Suppressor macrophage treated with lipopolysaccharide for 1 hour (primary cell): ENCODE measurements at places on chromosomes 12 and 14.

- DNase-seq, result no peak
Observed at GRCh38 chr12:33994857-33995808, 27.2 kb upstream of the ALG10 start.

DNA sequence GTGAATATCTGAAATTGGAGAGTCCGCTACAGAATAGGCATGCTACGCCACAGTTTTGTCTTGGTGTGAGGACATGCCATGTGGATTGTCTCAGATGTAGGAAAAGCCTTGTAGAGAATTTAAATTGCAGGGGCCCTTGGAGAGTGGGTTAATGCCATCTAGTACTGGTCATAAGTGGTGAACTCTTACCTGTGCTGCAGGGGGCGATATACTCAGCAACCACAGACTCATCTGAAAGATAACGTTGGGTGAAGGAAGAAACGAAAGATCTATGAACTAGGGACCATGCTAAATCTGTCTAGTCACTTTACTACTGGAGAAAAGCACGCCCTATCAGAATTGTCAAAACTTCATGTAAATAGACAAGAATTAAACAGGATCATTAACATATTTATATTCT, 33.7 kb upstream of the A2M start:
- DNase-seq, result no peak

DNA sequence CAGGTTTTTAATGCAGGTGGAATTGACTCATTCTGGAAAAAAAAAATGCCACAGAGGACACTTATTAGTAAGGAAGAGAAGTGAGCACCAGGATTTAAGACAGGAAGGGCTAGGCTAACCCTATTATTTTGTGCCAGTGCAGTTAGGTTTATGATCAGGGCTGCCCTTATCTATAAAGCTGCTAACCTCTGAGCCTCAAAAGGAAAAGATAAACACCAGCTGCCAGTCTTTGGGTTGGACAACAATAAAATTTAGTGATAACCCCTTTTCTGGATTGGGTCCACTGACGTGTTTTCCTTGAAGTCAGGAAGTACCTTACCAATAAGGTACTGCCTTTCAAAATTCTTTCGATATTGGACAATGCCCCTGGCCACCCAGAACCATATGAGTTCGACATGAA, 128.9 kb downstream of the NUBPL start:
- no peak for DNase-seq

DNA sequence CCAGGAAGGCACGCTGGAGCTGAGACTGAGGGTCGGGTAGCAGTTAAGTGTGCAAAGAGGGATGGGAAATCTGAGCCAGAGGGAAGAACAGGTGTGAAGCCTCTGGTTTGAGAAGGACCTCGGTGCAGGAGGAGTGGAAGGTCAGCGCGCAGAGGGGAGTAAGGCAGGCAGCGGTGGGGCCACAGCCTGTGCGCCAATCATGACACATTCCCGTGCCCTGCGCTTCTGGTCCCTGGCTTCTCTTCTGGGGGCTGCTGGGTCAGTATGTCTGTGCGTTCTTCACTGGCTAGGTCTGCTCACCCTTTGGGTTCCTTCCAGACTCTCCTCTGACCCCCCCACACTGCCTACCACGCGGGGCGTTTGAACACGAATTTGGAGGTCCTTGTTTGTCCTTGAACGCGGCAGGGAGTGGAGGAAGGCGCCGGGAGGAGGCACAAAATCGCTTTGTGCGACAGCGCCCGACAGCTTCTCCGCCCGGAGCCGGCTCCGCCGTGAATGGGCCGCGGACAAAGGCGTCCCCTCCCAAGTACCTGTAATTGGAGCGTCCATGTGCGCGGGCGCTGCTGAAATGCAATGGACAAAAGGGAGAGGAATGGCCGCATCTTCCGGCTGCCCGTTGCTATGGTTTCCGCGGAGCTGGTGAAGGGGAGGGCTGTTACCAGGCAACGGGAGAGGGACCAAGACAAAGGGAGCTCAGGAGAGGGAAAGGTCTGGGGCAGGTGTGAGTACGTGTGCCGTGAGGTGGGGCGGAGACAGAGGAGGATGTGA, 207.2 kb upstream of the SRRM4 start:
- no peak for DNase-seq

DNA sequence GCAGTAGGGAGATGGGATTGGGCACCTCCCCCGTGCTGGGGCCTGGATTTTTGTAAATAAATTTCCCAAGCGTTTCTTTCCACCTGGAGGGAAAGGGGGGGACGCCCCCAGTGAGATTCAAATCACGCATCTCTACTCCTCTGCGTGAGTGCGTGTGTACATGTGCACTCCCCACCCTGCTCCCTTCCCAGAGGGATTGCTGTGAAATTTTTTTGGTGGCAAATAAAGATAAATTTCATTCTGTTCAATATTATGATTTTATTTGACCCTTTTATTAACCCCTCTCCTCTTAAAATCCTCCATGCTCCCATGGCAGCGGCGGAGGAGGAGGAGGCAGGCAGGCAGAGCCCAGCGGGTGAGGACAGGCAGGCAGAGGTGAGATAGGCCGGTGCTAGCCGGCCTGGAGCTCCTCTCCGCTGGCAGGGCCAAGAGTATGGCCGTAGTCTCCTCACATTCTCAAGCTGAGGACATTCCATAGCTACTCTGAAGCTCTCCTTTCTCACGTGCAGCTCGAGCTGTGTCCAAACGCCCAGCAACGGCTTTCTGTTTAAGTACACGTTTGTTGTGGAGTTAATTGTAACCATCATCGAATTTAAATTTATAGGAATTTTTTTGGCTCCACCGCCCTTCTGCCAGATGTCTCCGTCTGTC, 1.5 kb upstream of the HOTAIR start:
- no peak for DNase-seq

GRCh38 chr12:92927436-92928281, 1.4 kb downstream of the EEA1 start:
- peak; percentile 72 for DNase-seq

- peak; percentile 89 for DNase-seq
Observed at GRCh38 chr12:26271889-26272492, 76.6 kb downstream of the SSPN start.

GRCh38 chr14:73237219-73237785, at the start of gene PAPLN:
Gene PAPLN (plus strand): TSS chr14:73237506. CDS start chr14:73239779, 2,273 bp downstream.
- DNase-seq, result peak; percentile 92
